ENCODE measurements at places on chromosomes 12 and 14. TPM values are rescaled to one million over a fixed set of nuclear protein-coding genes. Genes with fewer than 3 reads are reported as not detected.
A peak's percentile ranks its signal among the peaks of the same experiment; 100 is the strongest.

- no peak for DNase-seq
Measured at GRCh38 chr12:102497743-102498142, 17.4 kb upstream of the IGF1 start.

DNA sequence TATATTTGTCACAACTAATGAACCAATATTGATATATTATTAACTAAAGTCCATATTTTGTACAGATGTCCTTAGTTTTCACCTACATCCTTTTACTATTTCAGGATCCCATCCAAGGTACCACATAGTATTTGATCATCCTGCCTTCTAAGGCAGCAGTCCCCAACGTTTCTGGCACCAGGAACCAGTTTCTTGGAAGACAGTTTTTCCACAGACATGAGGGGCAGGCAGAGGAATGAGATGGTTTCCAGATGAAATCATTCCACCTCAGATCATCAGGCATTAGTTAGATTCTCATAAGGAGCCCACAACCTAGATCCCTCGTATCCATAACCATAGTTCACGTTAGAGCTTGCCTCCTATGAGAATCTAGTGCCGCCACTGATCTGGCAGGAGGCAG is 82.8 kb upstream of the BCL2L14 start:
- DNase-seq, result no peak

DNA sequence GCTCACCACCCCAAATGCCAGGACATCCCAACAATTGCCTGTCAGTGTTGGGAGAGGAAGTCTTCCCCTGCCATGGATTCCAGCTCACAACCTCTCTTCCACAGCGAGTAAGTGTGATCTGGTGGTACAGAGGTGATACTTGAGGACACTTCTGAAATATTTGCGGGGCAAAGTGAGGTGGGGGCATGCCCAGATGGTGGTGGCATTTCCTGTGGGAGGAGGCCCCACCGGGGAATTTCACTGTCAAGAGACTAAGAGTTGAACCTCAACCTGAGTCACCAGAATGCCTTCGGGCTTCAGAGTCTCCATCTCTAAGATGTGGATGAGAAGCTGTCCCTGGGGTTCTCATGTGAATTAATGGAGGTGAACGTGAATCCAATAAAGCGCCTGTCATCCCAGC is 122.3 kb upstream of the RFLNA start:
- no peak for DNase-seq

GRCh38 chr12:28457785-28458184 is 267.5 kb downstream of the CCDC91 start:
- no peak for DNase-seq

DNA sequence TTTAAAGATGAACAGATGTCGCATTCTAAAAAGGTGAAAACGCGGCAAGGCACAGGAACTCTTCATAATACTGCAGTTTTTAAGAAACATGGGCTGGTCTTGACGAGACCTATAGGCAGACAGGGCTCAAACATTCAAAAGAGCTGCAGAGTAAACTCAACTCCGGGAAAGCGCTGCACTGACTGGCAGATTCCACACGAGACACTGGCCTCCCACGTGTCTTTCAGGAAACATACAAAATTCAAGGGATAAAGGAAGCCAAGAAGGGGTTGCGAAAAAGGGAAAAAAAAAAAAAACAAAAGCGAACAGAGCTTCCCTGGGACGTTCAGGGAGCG is 614 bp upstream of the ARF6 start:
- peak; percentile 65 for DNase-seq

DNA sequence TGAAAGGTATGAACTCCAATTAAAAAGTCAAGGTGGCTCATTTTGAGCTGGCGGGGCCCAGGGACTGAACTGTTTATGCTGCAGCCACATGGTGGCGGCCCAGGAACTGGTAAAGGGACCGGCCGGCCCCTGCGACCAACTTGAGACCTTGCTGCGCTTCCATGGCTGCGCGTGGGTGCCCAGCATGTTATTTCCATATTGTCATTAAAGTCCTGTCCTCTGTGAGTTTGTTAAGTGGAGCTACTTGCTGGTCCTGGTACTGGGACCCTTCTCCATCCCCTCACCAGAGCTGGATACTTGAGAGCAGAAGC is 62.3 kb downstream of the BEGAIN start:
- DNase-seq, result no peak

The PMCH gene
- not detected for total RNA-seq

GRCh38 chr12:87796961-87797516 is 232.2 kb downstream of the C12orf50 start:
- DNase-seq, result no peak

The SLC5A8 gene
- 1.4 TPM for total RNA-seq

The WIF1 gene
- 4.1 TPM for total RNA-seq

DNA sequence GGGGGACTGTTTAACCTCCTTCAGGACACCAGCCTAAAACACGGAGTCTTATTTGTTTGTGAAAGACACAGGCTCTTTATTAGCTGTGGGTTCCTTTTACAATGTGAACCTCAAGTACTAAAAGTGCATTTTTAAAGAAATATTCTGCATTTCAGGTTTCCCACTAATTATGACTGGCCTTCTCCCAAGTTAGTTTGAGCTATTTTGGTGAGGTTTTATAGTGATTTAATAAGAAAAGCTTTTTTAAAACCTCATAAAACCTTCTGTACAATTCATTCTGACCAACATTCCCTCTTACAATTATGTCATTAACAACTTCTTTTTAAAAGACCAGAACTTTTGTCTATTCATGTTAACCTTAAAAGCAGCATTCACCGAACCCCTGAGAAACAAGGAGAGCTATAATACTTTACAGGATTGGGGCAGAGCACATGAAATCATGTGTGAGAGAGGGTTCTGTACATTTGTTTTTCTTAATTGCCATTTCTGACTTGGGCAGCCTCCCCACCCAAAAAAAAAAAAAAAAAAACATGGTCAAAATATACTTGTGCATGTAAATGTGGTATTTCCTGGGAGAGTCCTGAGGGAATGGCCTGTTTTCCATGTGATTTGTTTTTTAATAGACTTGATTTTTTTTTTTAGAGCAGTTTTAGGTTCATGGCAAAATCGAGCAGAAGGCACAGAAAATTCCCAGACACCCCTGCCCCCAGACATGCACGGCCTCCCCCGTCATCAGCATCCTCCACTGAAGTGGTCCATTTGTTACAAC is 169.5 kb downstream of the CHST11 start:
- DNase-seq, result no peak

The STXBP6 gene
- 11.9 TPM for total RNA-seq

The HOXC10 gene
- total RNA-seq, result not detected

DNA sequence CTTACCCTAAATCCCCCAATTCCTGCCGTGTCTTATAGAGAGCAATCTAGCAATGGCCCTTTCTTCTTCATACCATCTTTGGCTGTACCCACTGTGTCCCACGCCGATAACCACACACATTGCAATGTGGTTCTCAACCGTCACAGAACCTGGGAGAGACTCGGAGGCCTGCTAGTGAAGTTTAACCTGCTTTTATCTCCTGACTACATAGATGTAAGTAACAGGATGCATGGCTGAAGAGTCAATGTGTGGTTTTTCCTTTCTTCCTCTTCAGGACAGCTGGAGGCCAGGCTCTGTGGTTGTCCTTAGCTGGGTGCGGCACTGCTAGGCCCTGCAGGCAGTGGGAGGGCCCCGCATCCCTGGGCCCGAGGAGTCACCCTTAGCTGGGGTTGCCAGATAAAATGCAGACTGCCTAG is 51.3 kb downstream of the ZNF664 start:
- no peak for DNase-seq

DNA sequence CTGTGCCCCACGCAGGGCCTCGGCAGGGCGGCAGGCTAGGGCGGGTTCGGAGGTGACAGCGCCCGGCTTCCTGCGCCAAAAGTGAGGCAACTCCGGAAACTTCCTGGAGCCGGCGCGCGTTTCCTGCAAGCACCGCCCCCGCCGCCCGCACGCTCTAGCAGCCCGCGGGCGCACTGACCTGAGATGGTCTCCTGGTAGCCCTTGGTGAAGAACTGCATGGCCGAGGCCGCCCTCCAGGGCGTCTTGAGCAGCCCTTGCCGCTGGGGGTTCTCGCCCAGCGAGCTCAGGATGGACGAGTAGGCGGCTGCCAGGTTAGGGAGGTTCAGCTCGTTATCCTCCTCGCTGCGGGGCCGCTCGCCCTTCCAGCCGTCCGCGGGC is 494 bp downstream of the GCH1 start:
- no peak for DNase-seq

DNA sequence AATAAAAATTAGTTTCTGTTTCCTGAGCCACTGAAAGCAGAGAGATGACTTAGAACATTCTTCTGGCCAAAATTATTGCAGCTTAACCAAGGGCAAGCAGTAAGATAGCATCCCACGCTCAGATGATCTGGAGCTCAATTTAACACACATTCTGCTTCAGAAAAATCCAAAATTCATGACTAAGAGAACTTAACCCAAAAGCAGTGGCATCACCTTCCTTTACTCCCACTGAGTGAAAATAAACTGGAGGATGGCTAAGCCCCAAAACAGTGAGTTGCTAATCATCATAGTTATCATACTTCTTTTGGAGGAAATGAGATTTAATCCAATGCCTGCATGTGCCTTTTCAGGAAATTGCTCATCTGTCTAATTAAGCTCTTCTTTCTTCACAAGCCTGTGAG is 195.4 kb downstream of the DUSP6 start:
- no peak for DNase-seq

The TAS2R10 gene
- total RNA-seq, result 5.5 TPM

DNA sequence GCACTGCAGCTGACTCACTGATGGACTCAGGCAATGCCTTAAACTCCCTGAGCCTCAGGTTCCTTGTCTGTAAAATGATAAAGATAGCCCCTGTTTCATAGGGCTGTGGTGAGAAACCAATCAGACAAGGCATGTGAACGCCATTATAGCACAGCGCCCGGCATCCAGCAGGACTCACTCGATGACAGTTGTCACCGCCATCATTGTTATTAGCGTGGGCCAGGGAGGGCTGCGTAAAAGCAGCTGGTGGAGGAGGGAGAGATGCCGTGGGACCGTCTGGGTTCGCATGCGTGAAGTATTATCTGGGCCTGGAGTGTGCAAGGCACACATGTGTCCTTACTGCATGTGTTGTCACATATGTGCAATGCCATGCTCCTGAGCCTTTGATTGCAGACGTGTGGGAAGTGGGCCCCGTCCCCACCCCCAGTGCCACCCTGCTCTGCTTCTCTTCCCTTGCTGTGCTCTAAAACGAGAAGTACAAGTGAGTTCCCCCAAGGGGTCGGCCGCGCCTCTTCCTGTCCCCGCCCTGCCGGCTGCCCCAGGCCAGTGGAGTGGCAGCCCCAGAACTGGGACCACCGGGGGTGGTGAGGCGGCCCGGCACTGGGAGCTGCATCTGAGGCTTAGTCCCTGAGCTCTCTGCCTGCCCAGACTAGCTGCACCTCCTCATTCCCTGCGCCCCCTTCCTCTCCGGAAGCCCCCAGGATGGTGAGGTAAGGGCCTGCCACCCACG is at the start of gene PTPN6:
PTPN6 (plus strand) TSS at position 546 of the 730 bp plus-strand sequence; CDS start at position 703, 157 bp downstream.
- no peak for DNase-seq

The CELA1 gene
- total RNA-seq, result not detected

The MYH6 gene
- total RNA-seq, result not detected

DNA sequence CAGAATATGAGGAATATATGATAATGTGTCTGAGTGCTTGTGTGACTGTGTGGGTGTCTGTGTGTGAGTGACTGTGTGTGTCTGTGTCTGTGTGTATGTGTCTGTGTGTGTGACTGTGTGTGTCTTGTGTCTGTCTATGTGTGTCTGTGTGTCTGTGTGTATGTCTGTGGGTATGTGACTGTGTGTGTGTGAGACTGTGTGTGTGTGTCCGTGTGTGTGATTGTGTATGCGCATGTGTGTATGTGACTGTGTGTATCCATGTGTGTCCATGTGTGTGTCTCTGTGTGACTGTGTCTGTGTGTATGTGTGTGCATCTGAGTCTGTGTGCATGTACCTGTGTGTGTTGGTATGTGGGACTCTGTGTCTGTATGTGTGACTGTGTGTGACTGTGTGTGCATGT is 1361.2 kb upstream of the TMEM132C start:
- no peak for DNase-seq

- no peak for DNase-seq
Measured at GRCh38 chr14:52023518-52023917, 34.2 kb downstream of the RTRAF start.

The SIRT4 gene
- 4.5 TPM for total RNA-seq

The OASL gene
- 0.16 TPM for total RNA-seq

- DNase-seq, result no peak
Measured at GRCh38 chr14:98931126-98931525, 340.9 kb downstream of the BCL11B start.

GRCh38 chr12:10165421-10165820 is 6.5 kb downstream of the OLR1 start:
- DNase-seq, result no peak

DNA sequence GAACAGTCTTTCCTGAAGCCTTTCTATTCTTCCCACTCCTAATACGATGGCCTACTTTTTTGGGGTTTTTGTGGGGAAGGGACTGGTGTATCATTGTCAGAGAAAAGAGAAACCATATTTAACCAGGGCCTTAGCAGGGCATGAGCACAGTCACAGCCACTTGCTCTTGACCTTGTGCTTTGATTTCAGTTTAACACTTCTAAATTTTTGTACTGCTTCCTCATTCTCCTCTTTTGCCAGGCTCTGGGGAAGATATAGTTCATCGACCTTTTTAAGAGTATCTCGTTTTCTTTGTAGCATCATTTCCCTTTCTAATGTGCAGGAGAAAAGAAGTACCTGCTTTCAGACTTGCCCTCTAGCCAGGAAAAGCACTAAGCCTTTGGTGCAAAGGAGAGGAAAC is 2.2 kb downstream of the ZBTB1 start:
- no peak for DNase-seq

The FGF6 gene
- not detected for total RNA-seq

GRCh38 chr14:51248016-51248987 is 8.3 kb downstream of the TMX1 start:
- DNase-seq, result no peak

- DNase-seq, result no peak
Measured at GRCh38 chr14:52395728-52396127, 81.6 kb downstream of the PTGER2 start.

GRCh38 chr14:104577426-104577825 is 2.1 kb upstream of the C14orf180 start:
- DNase-seq, result no peak

The ADAM20 gene
- 2.5 TPM for total RNA-seq

DNA sequence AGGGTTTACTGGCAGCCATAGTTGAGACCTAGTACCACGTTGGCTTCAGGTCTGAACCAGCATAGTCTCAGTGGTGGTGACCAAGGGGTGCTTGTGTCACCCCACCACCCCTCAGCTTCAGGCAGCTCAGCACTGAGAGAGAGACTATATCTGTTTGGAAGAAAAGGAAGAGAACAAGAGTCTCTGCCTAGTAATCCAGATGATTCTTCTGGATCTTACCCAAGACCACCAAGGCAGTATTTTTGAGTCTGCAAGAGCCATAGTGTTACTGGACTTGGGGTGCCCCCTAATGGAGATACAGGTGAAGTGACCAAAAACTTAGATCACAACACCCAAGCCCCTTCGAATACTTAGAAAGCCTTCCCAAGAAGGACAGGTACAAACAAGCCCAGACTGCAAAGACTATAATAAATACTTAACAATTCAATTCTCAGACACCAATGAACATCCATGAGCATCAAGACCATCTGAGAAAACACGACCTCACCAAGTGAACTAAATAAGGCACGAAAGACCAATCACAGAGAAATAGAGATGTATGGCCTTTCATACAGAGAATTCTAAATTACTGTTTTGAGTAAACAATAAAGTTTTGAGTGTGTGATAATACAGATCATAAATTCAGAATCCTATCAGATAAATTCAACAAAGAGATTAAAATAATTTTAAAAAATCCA is 107.0 kb downstream of the HELB start:
- DNase-seq, result no peak

GRCh38 chr12:50599366-50600095 is 94.7 kb downstream of the DIP2B start:
- DNase-seq, result no peak

The CCDC177 gene
- total RNA-seq, result 6.9 TPM

GRCh38 chr12:127650626-127651025 is 616.3 kb upstream of the TMEM132C start:
- no peak for DNase-seq

The NUAK1 gene
- 40.6 TPM for total RNA-seq

Data from occipital lobe (tissue), 3 donors.